Cardiac fibroblast (primary cell): ENCODE measurements at places on chromosomes 16 and 17.

- DNase-seq: no peak
These were observed 27.2 kb upstream of the MEAK7 start for GRCh38 chr16:84531671-84532111.

GRCh38 chr17:38595892-38596291 lies 9.9 kb downstream of the SRCIN1 start:
- DNase-seq: no peak

- no peak for DNase-seq
These were observed 745 bp upstream of the ABCC1 start for GRCh38 chr16:15948532-15949209.

- DNase-seq: no peak
These were observed 97.1 kb downstream of the TMEM100 start for GRCh38 chr17:55625521-55625920.

GRCh38 chr17:20706751-20707373 lies 127.3 kb downstream of the CDRT15L2 start:
- no peak for DNase-seq

DNA sequence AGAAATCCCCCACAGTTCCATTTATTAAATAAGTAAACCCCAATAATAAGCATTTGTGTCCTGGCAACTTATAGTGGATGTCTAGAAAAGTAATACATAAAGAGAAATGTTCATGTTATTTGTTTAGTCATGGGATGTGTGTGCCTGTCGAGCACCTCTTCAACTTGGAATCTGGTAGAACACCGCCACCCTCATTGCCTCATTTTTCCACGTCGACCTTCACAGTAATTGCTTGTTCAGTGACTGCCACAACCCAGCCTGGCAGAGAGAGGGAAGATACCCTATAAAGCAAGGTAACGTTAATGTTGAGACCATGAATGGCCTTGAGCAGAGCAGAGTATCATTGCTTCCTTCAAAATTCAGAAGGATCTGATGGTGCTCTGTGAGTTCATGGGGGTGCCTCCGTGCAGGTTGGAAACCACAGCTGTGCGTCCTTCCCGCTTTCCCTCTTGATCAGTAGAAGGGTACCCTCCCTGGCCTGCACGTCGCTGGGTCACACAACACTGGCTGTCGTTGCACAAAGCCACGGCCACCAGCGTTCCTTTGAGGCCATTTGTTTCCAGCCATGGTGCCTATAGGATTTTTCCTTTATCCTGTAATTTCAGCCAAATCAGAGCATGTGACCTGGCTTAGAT lies 3.7 kb upstream of the DNASE1 start:
- DNase-seq: no peak

- DNase-seq: no peak
These were observed 35.3 kb downstream of the NTN1 start for GRCh38 chr17:9056566-9056965.

GRCh38 chr16:28217326-28217725 lies 5.6 kb upstream of the XPO6 start:
- peak; percentile 15 for DNase-seq

DNA sequence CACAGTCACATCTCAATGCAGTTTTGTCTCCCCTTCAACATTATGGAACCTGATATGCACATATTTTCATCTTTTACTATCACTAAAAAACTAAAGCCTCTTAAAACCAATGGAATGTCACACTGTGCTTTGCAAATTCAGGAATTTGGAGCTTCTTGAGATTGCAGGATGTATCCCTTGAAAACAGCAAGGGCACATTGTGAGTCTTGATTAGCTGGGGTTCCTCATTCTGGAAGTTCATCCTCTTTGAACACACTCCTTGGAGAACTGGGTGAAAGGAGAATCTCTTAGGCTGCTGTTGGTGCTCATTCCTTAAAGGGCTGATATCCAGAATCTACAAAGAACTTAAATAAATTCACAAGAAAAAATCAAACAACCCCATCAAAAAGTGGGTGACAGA lies 21.1 kb upstream of the MYOCD start:
- DNase-seq: no peak

DNA sequence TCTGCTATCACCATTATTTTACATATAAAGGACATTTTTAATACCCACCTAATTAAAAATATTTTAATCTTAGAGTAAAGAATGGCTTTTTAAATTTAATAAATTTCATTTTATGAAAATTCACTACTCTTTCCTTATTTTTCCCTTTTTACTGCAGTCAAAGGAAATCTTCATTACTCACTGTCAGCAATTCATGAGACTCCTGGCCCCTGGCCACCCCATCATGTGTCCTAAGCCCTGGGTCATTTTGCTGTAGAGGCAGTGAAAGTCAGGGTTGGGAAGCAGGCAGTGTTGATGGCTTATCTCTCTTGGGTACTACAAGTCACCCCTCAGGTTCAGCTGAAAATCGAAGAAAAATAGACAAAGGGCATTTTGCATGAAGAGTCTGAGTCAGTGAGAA lies 468.6 kb upstream of the CCL2 start:
- DNase-seq: no peak

- peak; percentile 67 for DNase-seq
These were observed 772 bp upstream of the CHCT1 start for GRCh38 chr17:60421273-60422161.
